ENCODE measurements at places on chromosomes 13 and 19. TPM values are rescaled to one million over a fixed set of nuclear protein-coding genes. Genes with fewer than 3 reads are reported as not detected.

The MRPL34 gene
- 114 TPM for total RNA-seq

The SIRT6 gene
- total RNA-seq: 36.3 TPM

- no peak for DNase-seq
- H3K27ac ChIP-seq: peak overlapping the region; percentile 79
- H3K4me1 ChIP-seq: peaks cover 20% of the 10 kb centered on the region
- peaks cover 13% of the 10 kb centered on the region for H3K36me3 ChIP-seq
- H3K27me3 ChIP-seq: no peaks in the 10 kb centered on the region
Observed at GRCh38 chr19:55259540-55260210, 858 bp upstream of the PPP6R1 start.

GRCh38 chr13:112903071-112903577, 65.9 kb upstream of the MCF2L start:
- H3K4me1 ChIP-seq: peaks cover 5% of the 10 kb centered on the region
- no peaks in the 10 kb centered on the region for H3K36me3 ChIP-seq
- H3K27ac ChIP-seq: no peak overlapping the region
- no peak for DNase-seq

DNA sequence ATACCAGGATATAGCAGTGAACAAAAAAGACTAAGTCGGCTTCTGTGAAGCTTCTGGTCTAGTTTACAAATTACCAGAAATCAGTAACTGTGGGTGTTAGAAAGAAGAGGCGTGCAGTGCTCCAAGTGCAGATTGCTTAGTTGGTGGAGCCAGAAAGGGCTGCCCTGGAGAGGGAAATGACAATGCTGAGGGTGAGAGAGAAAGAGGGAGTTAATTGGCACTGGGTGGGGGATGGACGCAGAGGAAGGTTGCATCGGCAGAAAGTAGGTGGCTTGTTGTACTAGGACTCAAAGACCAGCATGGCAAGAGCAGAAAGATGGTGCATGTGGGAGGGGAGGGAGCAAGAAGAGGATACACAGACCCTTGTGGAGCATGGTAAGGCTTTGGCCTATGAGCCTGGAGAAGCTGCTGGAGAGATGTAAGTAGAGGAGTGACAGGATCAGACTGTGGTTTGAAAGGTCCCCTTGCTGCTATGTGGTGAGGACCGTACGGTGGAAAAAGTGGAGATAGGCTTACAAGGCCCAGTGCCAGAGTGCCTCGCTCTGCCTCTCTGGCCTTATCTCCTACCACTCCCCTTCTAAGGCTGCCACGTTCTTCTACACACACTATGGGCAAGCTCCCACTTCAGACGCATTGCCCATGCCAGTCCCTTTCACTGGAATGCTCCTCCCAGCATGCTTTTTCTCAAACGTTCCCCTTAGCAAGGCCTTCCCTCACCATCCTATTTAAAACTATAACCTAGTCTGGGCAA, 13.5 kb downstream of the SMG9 start:
- no peak overlapping the region for H3K4me3 ChIP-seq
- no peak for DNase-seq
- H3K4me1 ChIP-seq: peaks cover 26% of the 10 kb centered on the region
- H3K36me3 ChIP-seq: peaks cover 69% of the 10 kb centered on the region
- H3K27me3 ChIP-seq: no peaks in the 10 kb centered on the region
